ENCODE measurements at places on chromosomes 7 and 10.
A peak's percentile ranks its signal among the peaks of the same experiment; 100 is the strongest.

GRCh38 chr10:29643771-29644501 is 9.2 kb upstream of the SVIL start:
- no peak for DNase-seq

- DNase-seq, result peak; percentile 35
Observed at GRCh38 chr10:23281044-23281433, 63.6 kb downstream of the C10orf67 start.

GRCh38 chr7:95977994-95978393 is 205.6 kb downstream of the DYNC1I1 start:
- no peak for DNase-seq

DNA sequence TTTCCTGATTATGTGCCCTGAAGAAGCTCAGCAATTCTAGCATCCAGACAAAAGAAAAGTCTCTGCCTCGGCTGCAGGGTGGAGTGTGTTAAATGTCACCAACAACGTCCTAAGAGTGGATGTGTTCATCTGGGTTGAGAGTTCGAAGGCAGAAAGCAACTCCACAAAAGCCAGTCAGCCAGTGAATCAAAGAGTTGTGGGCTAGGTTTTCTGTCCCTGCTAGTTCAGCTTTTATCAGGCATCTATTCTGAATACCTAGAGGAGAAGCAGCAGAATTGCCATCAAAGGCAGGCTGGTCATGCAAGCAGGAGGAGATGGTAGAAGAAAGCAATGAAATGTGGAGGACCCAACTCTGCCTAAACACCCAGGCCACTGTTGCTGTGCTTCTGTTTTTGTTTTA is 205.2 kb downstream of the KLF6 start:
- DNase-seq, result no peak

DNA sequence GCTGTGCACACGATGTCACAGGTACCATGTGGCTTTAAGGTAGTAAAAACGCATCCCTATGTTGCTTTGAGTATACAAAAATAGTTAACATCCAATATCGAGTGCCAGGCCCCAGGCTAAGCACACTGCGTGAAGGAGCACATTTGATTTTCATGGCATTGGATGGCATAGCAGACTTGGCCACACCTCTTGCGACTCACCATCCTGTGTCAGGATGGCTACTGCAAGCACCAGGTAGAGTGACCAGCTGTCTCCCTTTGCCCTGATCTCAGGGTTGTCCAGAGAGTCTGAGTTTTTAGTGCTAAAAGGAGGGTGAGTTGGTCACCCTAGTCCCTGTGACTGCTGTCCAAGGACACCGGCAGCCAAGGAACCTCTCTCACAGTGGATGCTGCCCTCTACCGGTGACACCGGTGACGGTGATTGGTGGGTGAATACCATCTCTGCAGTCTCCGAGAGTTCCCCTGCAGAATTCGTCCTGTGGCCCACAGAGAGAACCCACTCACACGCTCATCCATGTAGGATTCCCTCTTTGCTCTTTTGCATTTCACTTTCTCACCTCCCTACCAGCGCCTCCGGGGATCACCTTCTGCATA is 76.1 kb downstream of the BICC1 start:
- peak; percentile 36 for DNase-seq

- no peak for DNase-seq
Observed at GRCh38 chr10:117663750-117664149, 121.2 kb downstream of the EMX2 start.

- DNase-seq, result no peak
Observed at GRCh38 chr7:90242369-90243168, 2.4 kb upstream of the CFAP69 start.

- peak; percentile 30 for DNase-seq
Observed at GRCh38 chr10:93718937-93719725, 16.7 kb upstream of the FRA10AC1 start.

DNA sequence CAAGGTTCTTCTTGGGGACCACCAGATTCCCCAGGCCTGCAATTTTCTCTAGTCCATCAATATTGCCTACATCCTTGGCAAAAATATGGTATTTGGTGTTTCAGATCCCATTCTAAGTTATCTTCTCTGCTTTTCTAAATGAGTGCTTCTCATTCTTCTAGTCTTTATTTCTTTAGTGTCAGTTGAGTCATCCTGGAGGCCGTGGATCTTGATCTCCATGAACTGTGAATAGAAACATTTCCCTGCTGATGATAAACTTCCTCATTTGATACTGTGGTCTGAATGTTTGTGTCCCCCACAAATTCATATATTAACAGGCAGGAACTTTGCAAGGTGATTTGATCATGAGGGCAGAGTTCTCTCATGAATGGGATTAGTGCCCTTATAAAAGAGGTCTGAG is 779.3 kb downstream of the INHBA start:
- DNase-seq, result no peak
